Breast epithelium (tissue), 4 donors: ENCODE measurements at places on chromosomes 3 and 15.
A peak's percentile ranks its signal among the peaks of the same experiment; 100 is the strongest.

- H3K36me3 ChIP-seq: no peaks in the 10 kb centered on the region
- H3K27me3 ChIP-seq: no peaks in the 10 kb centered on the region
- no peak overlapping the region for H3K4me3 ChIP-seq
- peaks cover 3% of the 10 kb centered on the region for H3K4me1 ChIP-seq
- no peak overlapping the region for H3K27ac ChIP-seq
- no peak for DNase-seq
Observed at GRCh38 chr3:127669541-127670228, 3.1 kb upstream of the ABTB1 start.

DNA sequence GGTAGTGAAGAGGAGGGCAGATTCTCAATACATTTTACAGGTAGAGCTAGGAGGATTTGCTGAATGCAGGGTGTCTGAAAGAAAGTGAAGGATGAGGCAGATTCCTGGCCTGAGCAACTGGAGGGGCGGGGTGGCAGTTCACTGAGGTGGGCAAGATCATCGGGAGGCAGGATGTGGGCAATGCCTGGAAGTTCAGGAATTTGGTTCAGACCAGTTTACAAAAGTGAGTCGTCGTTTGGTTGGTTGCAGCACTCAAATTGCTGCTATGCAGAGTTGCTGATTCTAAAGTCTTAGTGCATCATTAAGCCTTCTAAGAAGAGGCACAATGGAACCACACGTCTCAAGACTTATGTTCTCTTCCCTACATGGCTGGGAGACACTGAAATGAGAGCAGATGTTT is 134.0 kb downstream of the MFSD1 start:
- H3K4me3 ChIP-seq: no peak overlapping the region
- DNase-seq: no peak
- no peaks in the 10 kb centered on the region for H3K36me3 ChIP-seq

GRCh38 chr3:184639351-184639750 is 72.5 kb downstream of the MAGEF1 start:
- H3K27me3 ChIP-seq: no peaks in the 10 kb centered on the region
- no peaks in the 10 kb centered on the region for H3K36me3 ChIP-seq
- no peak overlapping the region for H3K27ac ChIP-seq
- DNase-seq: no peak
- H3K4me1 ChIP-seq: no peaks in the 10 kb centered on the region

DNA sequence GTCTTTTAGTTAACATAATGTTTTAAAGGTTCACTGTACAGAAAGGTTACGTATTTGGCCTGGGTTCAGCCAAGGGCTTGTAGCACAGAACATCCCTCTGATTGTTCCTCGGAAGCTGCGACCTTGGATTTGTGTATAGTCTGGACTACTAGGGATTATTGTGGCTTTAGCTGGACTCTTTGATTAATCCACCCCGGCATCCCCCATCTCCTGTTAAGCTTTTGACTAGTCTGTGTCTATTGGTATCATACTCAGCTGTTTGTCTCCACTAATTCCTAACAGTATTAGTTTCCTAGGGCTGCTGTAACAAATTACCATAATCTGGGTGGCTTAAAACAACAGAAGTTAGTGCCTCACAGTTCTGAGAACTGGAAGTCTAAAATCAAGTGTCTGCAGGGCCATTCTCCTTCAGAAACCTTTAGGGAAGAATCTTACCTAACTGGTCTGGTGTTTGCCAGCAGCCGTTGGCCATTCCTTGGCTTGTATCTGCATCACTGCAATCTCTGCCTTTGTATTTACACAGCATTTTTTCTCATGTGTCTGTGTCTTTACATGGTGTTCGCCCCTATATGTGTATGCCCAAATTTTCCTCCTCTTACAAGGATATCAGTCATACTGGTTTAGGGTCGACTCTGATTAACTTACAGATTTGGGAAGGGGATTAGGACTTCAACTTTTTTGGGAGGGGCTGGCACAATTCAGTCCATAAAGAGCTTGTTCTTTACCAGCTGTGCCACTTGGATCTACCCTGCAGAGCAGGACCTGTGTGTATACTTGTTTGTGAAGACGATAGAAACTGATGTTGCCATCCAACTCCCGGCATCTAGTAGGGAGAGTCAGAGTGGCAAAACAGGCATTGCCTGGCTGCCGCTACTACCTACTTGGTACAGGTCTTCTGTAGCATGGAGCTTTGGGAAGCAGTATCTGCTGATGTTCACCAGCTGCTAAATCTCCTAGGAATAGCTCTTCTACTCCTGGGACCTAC is 117.8 kb downstream of the UBE2E2 start:
- DNase-seq: no peak
- H3K27me3 ChIP-seq: no peaks in the 10 kb centered on the region

DNA sequence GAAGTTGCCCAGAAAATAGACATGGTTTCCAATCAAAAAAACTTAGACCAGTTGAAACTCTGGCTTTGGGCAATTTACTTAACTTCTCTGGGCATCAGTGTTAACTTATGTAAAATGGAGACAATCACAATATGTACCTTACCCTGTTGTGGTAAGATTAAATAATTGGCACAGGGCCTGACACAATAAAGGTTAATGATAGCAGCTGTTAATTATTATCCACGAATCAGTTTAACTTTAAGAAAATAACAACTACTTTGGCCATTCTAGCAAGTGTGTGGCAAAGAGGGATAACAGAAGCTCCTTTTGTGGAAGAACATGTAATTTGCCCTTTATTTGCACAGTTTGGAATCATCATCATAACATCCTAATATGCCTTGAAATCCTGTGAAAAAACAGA is 787.6 kb downstream of the FHIT start:
- H3K36me3 ChIP-seq: no peaks in the 10 kb centered on the region
- no peak for DNase-seq
- no peaks in the 10 kb centered on the region for H3K4me1 ChIP-seq

GRCh38 chr3:16908016-16908807 is 23.5 kb downstream of the PLCL2 start:
- H3K4me1 ChIP-seq: no peaks in the 10 kb centered on the region
- H3K27me3 ChIP-seq: no peaks in the 10 kb centered on the region
- H3K27ac ChIP-seq: no peak overlapping the region

DNA sequence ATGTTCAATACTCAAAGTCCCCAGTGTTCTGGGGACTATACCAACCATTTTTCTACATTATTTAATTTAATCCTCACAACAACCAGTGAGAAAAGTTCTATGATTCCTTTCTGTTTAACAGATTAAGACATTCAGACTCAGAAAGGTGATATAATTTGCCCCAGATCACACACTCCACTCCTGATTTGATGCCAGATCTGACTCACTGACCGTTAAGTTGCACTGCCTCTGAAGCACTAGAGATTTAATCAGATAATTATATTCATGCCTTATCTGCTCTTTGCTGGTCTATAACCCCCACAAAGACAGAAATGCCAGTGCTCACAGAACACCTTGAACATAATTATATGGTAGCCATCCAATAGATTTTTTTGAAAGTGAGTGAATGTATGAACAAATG is 501.0 kb downstream of the IGSF11 start:
- no peaks in the 10 kb centered on the region for H3K4me1 ChIP-seq
- no peak for DNase-seq
- H3K4me3 ChIP-seq: no peak overlapping the region
- H3K36me3 ChIP-seq: no peaks in the 10 kb centered on the region

DNA sequence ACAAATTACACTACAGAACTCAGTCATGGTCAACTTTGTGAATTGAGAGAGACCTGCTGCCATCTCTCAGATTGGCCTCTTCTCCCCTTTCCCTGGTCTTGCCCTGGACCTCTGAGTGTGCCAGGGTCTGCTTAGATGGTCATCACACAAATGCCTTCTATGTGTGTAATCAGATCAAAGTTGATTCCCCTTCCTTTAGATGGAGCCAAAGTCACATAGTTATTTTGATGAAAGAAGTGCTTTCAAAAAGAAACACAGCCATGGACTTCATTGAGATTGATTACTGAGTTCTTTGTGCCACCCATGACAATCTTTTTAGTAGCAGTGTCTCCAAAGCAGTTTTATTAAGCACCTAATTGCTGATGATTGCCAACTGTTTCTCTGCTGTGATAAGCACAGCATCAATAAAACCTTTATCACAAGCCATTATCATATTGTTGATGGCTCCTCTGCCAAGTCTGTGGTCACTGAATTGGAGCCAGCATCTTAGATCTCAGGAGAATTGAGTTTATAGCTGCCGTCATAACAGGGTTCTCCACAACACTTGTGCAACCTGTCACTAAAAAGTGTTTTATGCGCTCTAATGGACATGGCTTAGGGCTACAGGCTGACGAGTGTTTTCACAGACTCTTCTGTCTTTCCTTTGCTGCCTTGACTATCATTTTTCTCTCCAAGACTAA is 149.7 kb upstream of the NUDT16 start:
- no peak overlapping the region for H3K4me3 ChIP-seq
- no peaks in the 10 kb centered on the region for H3K36me3 ChIP-seq
- H3K27ac ChIP-seq: no peak overlapping the region
- DNase-seq: no peak
- H3K4me1 ChIP-seq: no peaks in the 10 kb centered on the region

DNA sequence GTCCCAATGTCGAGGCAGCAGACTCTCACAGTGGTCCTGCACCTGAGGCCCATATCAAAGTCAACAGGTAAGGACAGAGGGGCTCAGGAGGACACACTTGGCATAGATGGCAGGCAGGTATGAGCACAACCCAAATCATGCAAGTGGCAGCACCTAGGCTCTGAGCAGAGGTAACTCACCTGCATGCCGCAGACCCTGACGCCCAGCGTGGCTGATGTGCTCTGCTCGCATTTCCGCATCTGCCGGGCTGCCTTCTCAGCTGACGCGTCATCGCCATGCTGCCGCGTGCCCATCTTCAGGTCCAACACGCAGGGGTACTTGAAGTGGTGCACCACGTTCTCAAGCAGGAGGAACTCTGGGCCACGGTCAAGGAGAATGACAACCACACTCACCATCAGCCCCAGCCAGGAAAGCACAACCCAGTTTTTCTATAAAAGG is 4.2 kb upstream of the GMPPB start:
- no peaks in the 10 kb centered on the region for H3K27me3 ChIP-seq
- H3K4me1 ChIP-seq: peaks cover 3% of the 10 kb centered on the region
- no peaks in the 10 kb centered on the region for H3K36me3 ChIP-seq
- DNase-seq: no peak
- no peak overlapping the region for H3K4me3 ChIP-seq

GRCh38 chr3:17075907-17076306 is 191.2 kb downstream of the PLCL2 start:
- no peak overlapping the region for H3K27ac ChIP-seq
- no peak for DNase-seq
- H3K36me3 ChIP-seq: no peaks in the 10 kb centered on the region
- no peaks in the 10 kb centered on the region for H3K27me3 ChIP-seq
- no peaks in the 10 kb centered on the region for H3K4me1 ChIP-seq

GRCh38 chr15:41115652-41116115 is 396 bp downstream of the INO80 start:
- H3K4me1 ChIP-seq: no peaks in the 10 kb centered on the region
- H3K4me3 ChIP-seq: peak overlapping the region; percentile 95
- H3K27ac ChIP-seq: peak overlapping the region; percentile 100

GRCh38 chr3:42277676-42278075 is 11.7 kb upstream of the CCK start:
- H3K27ac ChIP-seq: no peak overlapping the region
- H3K4me1 ChIP-seq: no peaks in the 10 kb centered on the region
- H3K4me3 ChIP-seq: no peak overlapping the region
- no peaks in the 10 kb centered on the region for H3K27me3 ChIP-seq
- DNase-seq: no peak

DNA sequence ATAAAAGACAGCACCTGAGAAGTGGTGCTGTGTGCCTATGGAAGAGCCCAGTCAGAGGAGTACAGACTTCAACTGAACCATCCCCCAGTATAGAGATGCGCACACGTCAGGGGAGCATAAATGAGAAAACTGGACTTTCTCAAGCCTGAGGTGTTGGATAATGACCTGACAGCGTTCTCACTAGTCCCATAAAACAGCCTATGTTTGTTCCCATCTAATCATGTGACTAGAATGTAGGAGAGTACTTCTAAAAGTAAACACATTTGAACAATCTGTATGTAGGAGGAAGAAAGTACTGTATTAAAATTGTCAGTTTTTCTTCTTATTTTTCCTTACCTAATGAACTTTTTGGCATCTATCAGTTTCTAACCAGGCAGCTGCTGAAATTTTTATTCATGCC is 498.9 kb downstream of the CNTN4 start:
- H3K4me3 ChIP-seq: no peak overlapping the region
- no peaks in the 10 kb centered on the region for H3K27me3 ChIP-seq
- H3K27ac ChIP-seq: no peak overlapping the region
- H3K4me1 ChIP-seq: no peaks in the 10 kb centered on the region

DNA sequence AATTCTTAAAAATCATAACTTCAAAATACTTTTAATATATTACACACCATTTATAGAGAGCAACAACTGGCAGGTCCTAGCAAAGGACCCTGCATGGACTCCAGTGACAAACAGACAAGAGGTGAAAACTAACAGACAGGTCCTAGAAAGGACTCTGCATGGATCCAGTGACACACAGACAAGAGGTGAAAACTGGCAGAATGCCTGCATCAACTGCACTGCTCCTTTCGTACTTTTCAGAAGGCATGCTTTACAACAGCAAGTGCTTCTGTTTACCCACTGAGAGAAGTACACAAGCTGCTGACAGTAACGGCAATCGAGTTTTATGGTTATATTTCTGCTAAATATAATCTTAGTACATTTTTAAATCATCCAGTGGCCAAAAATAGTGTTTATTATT is 24.3 kb upstream of the GP5 start:
- H3K36me3 ChIP-seq: no peaks in the 10 kb centered on the region
- no peak for DNase-seq
- no peak overlapping the region for H3K27ac ChIP-seq
- H3K4me3 ChIP-seq: no peak overlapping the region

- H3K27ac ChIP-seq: no peak overlapping the region
- H3K27me3 ChIP-seq: no peaks in the 10 kb centered on the region
- no peak overlapping the region for H3K4me3 ChIP-seq
- H3K4me1 ChIP-seq: no peaks in the 10 kb centered on the region
- H3K36me3 ChIP-seq: no peaks in the 10 kb centered on the region
- no peak for DNase-seq
Observed at GRCh38 chr3:45080824-45081223, 54.7 kb downstream of the CLEC3B start.

DNA sequence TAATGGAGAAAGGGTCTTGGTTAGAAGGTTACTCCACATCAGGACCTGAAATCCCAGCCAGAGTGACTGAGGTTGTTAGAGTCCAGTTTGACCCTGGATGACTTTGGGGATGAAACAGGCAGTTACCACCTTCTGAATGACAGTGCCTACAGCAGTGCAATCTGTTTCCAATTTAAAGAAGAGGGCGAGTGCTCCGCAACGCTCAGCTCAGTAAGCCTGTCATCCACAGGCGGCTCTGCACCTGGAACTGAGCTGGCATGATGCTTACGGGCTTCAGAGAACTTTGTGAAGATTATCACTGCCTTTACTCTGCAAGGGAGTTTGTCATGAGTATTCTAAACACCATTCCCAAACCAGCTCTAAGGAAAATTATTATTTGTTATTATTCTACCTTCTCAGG is 127.7 kb upstream of the SLC24A5 start:
- no peak overlapping the region for H3K27ac ChIP-seq
- H3K4me3 ChIP-seq: no peak overlapping the region

GRCh38 chr3:111368056-111368455 is 173.9 kb upstream of the CD96 start:
- no peaks in the 10 kb centered on the region for H3K27me3 ChIP-seq
- H3K4me1 ChIP-seq: no peaks in the 10 kb centered on the region
- DNase-seq: no peak
- H3K27ac ChIP-seq: no peak overlapping the region
- no peak overlapping the region for H3K4me3 ChIP-seq
